ENCODE measurements at places on chromosomes 6 and 20.
A peak's percentile ranks its signal among the peaks of the same experiment; 100 is the strongest.

- no peak for DNase-seq
Measured at GRCh38 chr6:133099573-133099972, 141.6 kb upstream of the EYA4 start.

DNA sequence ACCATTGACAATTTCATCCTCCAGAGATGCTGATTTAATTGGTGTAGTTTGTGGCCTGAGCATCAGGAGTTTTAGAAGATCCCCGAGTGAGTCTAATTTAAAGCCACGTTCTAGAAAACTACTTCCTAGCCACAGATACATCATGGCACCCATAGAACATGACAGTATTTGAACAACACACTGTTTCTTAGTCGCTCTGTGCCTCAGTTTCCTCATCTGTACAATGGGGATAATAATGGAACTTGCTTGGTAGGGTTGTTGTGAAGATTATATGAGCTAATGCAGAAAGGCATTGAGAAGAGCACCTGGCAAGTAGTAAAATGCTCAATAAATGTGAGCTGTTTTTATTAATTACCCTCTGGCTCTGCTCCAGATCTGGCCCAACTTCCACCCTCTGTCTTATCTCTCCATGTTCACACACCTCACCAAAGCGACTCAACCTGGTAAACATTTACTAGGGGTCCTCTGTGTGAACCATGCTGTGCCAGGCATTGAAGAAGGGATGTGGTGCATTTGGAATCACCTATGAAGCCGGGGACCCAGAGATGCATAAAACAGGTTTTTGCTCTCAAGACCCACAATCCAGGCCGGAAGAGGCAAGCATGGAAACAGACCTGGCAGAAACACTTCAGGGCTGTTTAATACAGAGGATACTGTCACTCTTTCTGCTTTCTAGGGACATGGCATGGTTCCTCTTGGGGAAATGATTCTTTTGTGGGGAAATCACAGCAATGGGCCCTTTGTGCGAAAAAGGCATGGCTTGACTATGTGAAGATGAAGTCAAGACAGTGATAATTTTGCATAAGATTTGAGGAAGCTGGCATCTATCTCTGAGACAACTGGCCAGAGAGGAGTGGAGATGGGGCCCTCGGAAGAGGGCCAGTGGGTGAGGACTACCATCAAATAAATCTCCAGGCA is 16.2 kb upstream of the MRPS18A start:
- no peak for DNase-seq

GRCh38 chr6:157503018-157503747 is 122.2 kb downstream of the ZDHHC14 start:
- no peak for DNase-seq

- DNase-seq: peak; percentile 90
Measured at GRCh38 chr20:32018269-32019155, 8.3 kb downstream of the CCM2L start.

DNA sequence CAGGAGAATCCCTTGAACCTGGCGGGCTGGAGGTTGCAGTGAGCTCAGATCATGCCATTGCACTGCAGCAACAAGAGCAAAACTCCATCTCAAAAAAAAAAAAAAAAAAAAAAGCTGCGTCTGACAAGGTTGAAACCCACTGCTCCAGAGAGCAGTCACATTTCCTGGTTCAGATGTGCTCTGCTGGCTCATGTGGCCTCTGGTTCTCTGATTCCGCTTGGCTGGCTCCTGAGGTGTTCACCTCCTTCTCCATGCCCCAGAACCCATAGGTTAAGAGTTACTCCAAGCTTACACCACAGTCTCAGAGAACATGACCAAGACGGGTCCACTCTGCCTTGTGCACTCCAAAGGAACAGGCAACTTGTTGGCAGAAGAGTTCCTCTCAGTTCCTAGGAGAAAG is 8.8 kb upstream of the CNR1 start:
- no peak for DNase-seq

GRCh38 chr6:2732503-2733089 is 18.1 kb downstream of the MYLK4 start:
- peak; percentile 9 for DNase-seq

GRCh38 chr20:40276301-40276700 is 412.7 kb downstream of the MAFB start:
- no peak for DNase-seq

- DNase-seq: no peak
Measured at GRCh38 chr20:58755062-58755697, 62.6 kb downstream of the NPEPL1 start.

DNA sequence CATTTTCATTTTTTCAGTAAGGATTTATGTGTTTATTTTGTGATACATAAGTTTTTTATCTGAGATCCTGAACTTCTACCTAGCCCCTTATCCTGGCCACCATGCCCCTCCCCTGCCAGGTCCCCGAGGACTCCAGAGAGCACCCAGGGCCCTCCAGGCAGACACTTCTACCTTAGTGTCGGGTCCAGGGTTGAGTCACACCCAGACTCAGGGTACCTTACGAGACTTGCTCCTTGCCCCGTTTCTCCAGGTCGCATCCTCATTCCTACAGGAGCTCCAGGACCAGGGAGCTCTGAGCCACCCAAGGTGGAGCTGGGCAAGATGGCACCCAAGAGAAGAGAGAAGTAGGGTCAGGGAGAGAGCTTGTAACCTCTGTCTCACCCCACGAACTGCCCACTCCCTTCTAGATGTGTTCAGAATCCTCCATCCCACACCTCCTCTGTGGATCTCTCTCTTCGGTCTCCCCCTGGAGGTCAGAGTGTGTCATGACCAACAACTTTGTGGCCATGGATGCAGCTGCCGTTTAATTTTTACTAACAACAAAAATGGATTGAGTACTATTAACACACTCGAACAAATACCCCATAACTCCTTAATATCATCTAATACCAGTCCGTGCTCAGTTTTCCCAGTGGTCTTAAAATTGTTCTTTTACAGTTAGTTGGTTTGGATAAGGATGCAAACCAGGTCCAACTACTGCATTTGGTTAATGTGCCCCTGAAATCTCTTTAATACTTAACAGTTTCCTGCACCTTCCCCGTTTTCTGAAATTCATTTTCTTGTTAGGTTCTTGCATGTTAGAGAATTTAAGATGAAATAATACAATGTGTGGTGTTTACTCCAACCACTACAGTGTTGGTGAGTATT is 130.6 kb upstream of the INSM1 start:
- no peak for DNase-seq

All from DMS79 treated with DMSO at 0.1 percent for 48 hours (cell line).